Activated B cell treated with CpG ODN at 0.5 μM for 24 hours (primary cell): ENCODE measurements at places on chromosomes 5 and 9. TPM values are rescaled to one million over a fixed set of nuclear protein-coding genes. Genes with fewer than 3 reads are reported as not detected.

ACOT12 gene
- not detected in 2 replicates for total RNA-seq

ANAPC2 gene
- 75.7 and 93.9 TPM in 2 replicates for total RNA-seq

GRXCR2 gene
- total RNA-seq, result not detected in 2 replicates

RANBP6 gene
- 21.6 and 22.5 TPM in 2 replicates for total RNA-seq

SMIM3 gene
- 0.22 TPM in 1 of 2 replicates, not detected in the other for total RNA-seq

MEIKIN gene
- total RNA-seq, result not detected in 2 replicates

SH2D3C gene
- total RNA-seq, result 49.2 and 51.8 TPM in 2 replicates

FCN2 gene
- total RNA-seq, result not detected in 2 replicates

GABRA1 gene
- total RNA-seq, result not detected in 2 replicates

BTNL9 gene
- total RNA-seq, result 24.3 and 27.6 TPM in 2 replicates

TERT gene
- 0.22 and 0.35 TPM in 2 replicates for total RNA-seq

TRIM7 gene
- total RNA-seq, result 0.32 and 0.51 TPM in 2 replicates

PCA3 gene
- total RNA-seq, result not detected in 2 replicates

OBP2B gene
- not detected in 2 replicates for total RNA-seq

DNA sequence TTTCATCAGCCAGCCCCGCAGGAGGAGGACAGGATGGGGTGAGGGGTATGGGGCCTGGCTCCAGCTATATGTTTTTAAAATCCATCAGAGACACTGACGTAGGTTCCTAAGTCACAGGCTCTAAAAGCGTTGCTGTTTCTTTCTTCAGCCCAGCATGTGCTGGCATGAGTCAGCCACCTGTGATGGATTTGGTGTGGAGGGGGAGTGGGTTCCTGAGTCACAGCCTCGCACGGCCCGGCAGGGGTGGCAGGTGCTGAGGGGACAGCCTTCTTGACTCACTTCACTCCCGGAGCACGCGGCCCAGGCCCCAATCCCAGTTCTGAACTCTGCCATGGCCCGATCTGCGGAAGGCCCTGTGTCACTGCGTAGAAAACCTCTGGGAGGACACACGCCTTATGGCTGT, 38.8 kb upstream of the RPL26L1 start:
- DNase-seq, result no peak

GRCh38 chr5:10699987-10700386, 61.0 kb downstream of the DAP start:
- no peak for DNase-seq

GRCh38 chr5:39274398-39275085, 55.2 kb upstream of the FYB1 start:
- DNase-seq, result no peak

- DNase-seq, result no peak
These were observed 10.2 kb upstream of the STING1 start for GRCh38 chr5:139492700-139493192.

DNA sequence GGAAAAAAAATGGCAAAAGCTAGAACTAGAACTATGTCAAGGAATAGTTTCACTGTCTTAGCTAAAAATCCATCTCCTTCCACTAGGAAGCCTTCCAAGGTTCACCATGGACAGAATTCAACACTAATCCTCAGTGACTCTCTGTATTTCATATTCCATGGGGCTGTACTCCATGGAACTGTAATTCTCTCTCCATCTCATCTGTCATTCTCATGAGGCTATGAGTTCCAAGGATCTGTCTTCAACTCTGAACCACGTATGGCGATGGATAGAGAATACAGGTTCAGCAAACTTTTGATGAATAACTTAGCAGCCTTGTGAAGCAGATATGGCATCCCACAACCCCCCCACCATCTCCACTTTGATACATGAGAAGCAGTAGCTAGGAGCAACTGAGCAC, 184.0 kb downstream of the SPOCK1 start:
- no peak for DNase-seq

DNA sequence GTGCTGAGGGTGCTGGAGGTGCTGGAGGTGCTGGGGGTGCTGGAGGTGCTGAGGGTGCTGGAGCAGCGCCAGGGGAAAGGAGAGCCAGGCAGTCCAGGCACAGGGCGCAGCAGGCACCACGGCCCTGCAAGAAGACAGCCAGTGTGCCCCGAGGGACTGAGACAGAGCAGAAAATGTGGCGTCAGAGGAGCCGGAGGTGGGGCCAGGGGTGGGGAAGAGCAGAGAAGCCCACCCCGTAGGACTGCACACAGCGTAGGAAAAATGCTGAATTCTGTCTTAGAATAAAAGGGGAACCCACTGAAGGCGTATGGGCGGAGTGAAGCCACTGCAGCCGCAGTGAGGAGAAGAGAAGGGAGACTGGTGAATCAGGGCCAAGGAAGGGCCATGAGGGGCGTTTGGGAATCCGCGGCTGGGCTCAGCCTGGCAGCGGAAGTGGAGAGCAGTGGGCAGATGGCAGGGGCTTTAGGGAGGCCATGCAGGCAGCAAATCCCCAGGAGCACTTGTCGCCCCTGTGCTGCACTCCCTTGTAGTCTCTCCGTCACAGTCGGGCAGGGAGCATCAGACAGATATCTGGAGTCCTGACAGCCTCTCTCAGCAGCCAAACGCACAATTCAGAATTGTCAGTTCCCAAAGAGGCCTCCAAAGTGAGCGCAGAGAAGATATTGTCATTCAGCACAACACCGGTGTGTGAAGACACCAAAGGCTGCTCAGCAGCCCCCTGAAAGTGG, 35.9 kb upstream of the LECT2 start:
- no peak for DNase-seq

DNA sequence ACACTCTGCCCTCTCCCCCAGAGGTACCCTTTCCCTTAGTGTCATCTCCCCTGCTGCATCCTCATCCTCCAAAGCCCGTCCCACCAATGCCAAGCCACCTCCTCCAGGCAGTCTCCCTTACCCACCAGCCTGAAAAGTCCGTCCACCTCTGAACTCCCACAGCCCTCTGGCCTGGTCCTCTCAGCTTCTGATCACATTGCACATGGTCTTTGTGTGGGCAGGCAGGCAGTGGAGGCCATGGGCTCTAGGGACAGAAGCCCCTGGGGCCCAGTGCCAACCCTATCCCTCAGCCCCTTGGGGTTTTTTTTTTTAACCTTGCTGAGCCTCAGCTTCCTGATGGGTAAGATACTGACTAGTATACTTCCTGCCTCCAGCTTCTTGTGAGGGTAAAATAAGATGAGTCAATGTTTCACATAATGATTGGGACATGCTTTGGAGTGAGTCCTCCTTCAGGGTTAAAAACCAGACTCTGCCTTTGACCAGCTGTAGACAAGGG, 19.4 kb downstream of the CSF1R start:
- DNase-seq, result peak; percentile 10

- DNase-seq, result no peak
These were observed 937 bp upstream of the HMGCR start for GRCh38 chr5:75335952-75336614.

GRCh38 chr9:68555437-68556150, 14.9 kb upstream of the TMEM252 start:
- no peak for DNase-seq

- DNase-seq, result no peak
These were observed 428.8 kb upstream of the CLINT1 start for GRCh38 chr5:158287643-158288271.

DNA sequence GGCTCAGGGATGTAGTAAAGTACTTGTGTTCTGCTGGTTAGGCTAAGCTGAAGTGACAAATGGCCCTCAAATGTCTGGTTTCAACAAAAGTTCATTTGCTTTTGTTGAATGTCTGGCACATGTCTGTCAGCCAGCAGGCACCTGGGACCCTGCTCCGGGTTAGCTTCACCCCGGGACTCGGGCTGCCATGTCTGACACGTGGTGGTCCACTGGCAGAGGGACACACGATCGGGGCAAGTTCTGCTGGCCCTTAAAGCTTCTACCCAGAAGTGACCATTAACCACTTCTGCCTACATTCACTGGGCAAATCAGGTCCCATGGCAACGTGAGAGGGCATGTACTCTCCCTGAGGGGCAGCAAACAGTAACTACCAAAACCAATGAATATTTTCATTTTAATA, 23.8 kb downstream of the POLR1E start:
- no peak for DNase-seq

GRCh38 chr9:127154003-127154389, 31.6 kb upstream of the ANGPTL2 start:
- DNase-seq, result no peak

- no peak for DNase-seq
These were observed 115.2 kb downstream of the LHFPL2 start for GRCh38 chr5:78533356-78533755.

- DNase-seq, result no peak
These were observed 16.8 kb downstream of the NCS1 start for GRCh38 chr9:130188860-130189481.

- DNase-seq, result no peak
These were observed at the start of gene FBLL1 for GRCh38 chr5:168528521-168529373. FBLL1 (plus strand) TSS chr5:168529305; CDS start chr5:168529505, 200 bp downstream.

DNA sequence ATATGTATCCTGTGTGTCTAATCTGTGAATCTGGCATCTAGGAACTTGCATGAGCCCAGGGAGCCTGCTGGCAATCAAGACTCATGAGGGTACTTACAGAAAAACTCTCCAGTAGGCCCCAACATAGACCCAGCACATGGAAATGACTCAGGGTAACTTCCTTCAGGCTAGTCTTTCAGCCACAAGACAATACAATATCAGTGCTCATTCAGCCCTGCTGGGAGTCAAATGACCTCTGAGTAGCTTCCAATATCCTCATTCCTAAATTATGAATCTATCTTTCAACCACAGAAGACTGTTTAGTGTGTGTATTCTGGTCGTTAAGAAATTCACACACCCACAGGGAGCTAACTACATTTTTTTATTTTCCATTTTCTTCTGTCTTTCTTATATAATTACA, 1273.0 kb downstream of the EFNA5 start:
- no peak for DNase-seq

- no peak for DNase-seq
These were observed 29.3 kb downstream of the PPIC start for GRCh38 chr5:123007182-123007581.

- no peak for DNase-seq
These were observed 2.5 kb downstream of the SREK1IP1 start for GRCh38 chr5:64765804-64766504.

- no peak for DNase-seq
These were observed 96.5 kb downstream of the DAPK1 start for GRCh38 chr9:87594194-87594593.

DNA sequence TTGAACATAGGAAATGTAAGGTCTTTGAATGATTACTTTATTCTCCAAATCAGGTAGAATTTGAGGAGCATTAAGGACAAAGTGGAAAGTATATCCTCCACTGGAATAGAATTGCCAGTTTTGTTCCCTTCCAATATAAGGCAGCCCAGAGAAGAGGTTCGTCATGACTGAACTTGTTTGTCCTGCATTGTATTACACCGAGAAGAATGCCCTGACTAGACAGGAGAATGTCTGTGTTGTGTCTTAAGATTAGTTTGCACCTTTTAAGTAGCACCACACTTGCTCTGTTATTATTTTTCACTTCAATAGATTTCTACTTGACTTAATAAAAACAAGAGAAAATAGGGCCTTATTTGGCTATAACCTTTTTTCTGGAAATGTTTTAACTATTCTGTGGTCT, 586.2 kb upstream of the PTGER4 start:
- DNase-seq, result no peak

GRCh38 chr9:98010445-98010844, 27.3 kb downstream of the ANP32B start:
- DNase-seq, result no peak

DNA sequence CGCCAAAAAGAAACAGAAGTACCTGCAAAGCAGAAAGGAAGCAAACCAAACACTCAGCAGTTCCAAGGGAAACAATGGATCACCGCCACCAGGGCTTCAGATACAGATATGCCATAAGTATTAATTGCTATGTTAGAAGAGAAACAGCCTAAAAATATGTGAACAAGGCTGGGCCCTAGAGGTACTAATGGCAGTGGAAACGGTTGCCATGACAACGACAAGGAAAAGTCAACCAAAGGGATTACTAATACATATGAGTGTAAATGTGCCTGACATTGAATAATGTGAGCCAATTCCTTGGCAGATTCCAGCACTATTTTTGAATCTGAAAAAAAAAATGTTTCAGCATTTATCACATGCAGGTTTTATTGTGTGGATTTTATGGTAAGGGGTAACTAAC, 75.0 kb downstream of the CAVIN4 start:
- no peak for DNase-seq

GRCh38 chr5:80987078-80987766, 27.1 kb downstream of the RASGRF2 start:
- no peak for DNase-seq

GRCh38 chr9:112532427-112532826, 45.8 kb downstream of the KIAA1958 start:
- no peak for DNase-seq

GRCh38 chr5:29367176-29367833, 1826.2 kb upstream of the CDH6 start:
- DNase-seq, result no peak

DNA sequence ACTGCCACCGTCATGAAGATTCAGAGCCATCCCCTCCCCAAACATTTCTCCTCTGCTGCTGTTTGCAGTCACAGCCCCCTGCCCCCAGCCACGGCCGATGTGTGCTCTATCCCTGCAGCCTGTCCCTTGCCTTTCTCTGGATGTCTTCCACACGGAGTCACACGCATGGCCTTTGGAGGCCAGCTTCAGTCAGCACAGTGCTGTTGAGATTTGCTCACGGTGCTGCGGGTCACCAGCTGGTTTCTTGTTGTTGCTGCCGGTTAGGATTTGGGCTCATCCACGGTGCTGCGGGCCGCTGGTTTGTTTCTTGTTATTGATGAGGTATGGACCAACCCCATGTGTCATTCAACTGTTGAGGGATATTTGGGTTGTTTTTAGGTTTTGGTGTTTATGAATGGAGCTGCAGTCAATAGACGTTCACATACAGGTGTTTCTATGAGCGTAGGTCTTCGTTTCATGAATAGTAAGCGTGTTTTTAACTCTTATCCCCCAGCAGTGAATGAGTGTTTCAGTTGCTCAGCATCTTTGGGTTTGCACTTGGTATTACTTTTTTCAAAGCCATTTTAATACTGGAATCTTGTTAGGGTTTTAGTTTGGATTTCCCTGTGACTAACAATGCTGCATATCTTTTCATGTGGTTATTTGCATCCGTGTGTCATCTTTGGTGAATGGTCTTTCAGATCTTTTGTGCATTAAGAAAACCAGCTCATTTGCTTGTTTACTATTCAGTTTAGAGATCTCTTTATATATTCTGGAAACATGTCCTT, 57.6 kb downstream of the AHRR start:
- DNase-seq, result no peak

GRCh38 chr5:150785950-150786349, 7.4 kb downstream of the SMIM3 start:
- no peak for DNase-seq
